ENCODE measurements at places on chromosomes 12 and 14. TPM values are rescaled to one million over a fixed set of nuclear protein-coding genes. Genes with fewer than 3 reads are reported as not detected.

The KCNJ8 gene
- total RNA-seq = 0.73 TPM

DNA sequence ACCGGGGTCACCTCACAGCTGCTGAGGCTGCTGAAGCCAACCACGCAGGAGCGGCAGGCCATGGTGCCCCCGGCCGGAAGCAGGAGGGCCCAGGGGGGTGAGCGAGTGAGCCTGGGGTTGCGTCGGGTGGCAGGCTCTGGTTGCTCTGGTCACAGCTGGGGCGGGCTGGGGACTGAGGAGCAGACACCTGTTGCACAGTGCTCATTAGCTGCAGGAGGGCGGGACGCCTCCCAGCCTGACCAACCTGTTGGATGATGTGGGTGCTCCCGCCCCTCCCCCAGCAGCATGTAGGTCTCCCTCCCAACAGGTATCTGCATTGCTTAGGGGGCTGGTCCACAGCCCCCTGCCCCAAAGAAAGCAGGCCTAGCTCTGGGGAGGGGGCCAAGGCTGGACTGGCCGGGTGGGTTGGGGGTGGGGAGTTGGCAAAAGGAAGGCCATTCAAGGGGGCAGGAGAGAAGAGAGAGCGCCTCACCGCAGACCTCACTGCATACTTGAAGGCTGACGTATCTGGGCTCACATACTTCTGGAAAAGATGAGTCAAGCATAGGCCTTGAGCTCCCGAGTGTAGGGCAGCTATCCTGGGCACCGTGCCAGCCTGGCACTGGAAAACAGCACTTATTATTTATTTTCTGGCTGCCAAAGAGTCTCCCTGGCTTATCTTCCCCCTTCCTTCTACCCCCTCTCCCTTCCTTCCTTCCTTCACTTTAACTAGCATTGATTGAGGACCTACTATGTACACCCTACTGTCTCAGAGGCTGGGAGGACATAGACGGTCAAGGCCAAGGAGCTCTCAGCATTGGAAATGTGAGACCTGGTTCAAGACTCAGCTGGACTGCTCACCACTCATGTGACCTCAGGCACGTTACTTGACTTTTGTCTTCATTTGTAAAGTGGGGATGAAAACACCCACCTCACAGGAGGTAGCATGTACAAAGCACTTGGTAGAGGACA, at the start of gene KRT80:
Gene KRT80 (minus strand): TSS at position 174 of the 951 bp plus-strand sequence. CDS start 112 bp downstream, at position 62.
- DNase-seq = no peak

DNA sequence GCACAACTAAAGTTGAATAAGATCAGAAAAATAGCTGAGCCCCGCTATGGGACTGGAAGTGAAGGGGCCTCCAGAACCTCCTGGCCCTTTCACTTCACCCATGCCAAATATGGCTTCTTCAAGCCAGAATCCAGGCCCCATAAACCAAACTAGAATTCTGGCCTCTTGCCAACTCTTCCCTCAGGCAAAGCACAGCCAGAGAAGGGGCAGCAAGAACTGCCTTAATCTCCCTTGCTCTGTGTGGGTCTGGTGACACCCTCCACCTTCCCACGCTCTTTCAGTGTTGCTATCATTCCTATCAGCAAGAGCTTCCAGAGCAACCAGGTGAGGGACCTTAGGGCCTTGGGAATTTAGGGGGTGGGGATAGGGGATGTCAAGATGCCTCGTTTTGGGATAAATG, 3.1 kb upstream of the PNMA1 start:
- no peak for DNase-seq

The RIN3 gene
- 4.9 TPM for total RNA-seq

The MIP gene
- not detected for total RNA-seq

Measured in endodermal cell (in vitro differentiated cells).